ENCODE measurements at places on chromosomes 3 and 15.

GRCh38 chr15:48798319-48798718 is 12.6 kb downstream of the CEP152 start:
- no peak for DNase-seq

GRCh38 chr3:170044795-170045244 is 7.0 kb downstream of the GPR160 start:
- peak; percentile 72 for DNase-seq

DNA sequence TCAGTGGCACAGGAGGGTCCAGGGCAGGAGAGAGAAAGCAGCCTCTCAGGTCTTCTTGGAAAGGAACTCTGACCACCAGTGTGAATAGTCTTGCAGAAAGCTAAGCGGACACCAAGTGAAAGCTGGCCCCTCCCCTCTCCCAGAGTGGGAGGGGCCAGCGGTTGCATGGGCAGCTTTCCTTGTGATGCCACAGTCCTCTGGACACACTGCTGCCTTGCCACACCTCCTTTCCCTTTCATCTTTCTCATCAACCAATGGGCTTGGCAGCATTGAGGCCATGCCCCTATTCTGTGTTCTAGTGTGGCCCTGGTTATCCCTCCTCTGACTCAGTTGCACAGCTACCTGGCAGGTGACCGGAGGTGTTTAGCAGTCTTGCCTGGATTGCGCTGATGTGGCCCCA is 49.7 kb upstream of the GOLGA6B start:
- DNase-seq: no peak

GRCh38 chr3:134018850-134019249 is 10.9 kb downstream of the SLCO2A1 start:
- DNase-seq: no peak

- DNase-seq: no peak
Observed at GRCh38 chr3:94293793-94294195, 230.9 kb downstream of the NSUN3 start.

- DNase-seq: no peak
Observed at GRCh38 chr3:7760718-7761117, 740.9 kb upstream of the LMCD1 start.

- DNase-seq: no peak
Observed at GRCh38 chr3:7874116-7874515, 627.5 kb upstream of the LMCD1 start.

DNA sequence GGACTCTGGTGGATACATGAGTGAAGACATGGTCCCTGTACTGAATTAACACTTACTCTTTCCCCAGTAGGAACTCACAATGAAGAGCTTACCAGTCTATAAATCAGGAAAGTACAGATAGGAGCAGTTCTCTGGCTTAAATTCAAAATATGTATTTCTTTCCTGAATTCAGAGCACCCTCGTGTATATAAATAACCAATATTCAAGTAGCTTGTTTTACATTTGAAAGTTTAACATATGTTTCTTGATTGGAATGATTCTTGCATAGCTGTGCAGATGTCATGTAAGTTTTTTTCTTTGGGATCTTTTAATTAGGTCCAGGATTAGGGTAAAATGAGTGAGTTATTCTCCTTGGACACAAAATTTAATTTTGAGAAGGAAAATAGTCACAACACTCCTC is 14.8 kb upstream of the TMPRSS7 start:
- no peak for DNase-seq

DNA sequence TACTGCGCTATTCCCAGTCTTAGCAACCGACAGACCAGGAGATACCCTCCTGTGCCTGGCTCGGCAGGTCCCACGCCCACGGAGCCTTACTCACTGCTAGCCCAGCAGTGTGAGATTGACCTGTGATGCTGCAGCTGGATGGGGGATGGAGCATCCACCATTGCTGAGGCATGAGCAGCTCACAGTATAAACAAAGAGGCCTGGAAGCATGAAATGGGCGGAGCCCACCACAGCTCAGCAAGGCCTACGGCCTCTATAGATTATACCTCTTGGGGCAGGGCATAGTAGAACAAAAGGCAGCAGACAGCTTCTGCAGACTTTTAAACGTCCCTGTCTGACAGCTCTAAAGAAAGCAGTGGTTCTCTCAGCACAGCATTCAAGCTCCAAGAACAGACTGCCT is 160.3 kb downstream of the ANXA2 start:
- DNase-seq: no peak

GRCh38 chr3:127216415-127217261 is 23.7 kb downstream of the PRR23E start:
- DNase-seq: no peak

DNA sequence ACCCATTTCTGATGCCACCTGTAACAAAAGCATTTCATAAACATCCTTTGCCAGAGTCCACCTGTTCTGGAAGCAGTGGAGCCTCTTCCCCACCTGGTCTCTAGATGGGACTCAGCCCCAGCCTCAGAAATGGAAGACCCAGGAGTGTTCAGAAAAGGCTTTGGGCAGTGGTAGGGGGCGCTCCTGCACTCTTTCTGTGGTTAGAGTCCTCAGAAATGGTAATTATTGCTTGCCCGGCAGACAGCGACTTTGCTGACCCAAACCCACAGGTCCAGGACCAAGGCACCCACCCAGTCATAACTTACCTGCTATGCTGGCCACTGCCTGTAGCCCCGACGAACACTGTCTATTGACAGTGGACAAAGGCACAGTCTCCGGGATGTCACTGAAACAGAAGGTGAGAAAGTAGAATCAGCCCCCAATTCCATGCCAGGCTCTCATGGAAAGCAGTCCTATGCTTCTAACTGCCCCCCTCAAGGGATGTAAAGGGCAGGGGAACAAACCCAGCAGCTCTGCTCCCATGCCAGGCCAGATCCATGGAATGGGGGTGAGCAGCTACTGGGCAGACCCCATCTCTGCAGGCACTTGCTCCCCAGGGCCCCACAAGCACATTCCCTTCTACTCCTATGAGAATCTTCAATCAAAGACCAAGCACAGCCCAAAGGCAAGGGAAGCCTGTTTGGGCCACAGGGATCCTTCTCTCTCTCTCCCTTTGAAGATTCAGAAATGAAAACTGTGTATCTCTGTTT is 5.1 kb downstream of the ACAA1 start:
- DNase-seq: peak; percentile 47

DNA sequence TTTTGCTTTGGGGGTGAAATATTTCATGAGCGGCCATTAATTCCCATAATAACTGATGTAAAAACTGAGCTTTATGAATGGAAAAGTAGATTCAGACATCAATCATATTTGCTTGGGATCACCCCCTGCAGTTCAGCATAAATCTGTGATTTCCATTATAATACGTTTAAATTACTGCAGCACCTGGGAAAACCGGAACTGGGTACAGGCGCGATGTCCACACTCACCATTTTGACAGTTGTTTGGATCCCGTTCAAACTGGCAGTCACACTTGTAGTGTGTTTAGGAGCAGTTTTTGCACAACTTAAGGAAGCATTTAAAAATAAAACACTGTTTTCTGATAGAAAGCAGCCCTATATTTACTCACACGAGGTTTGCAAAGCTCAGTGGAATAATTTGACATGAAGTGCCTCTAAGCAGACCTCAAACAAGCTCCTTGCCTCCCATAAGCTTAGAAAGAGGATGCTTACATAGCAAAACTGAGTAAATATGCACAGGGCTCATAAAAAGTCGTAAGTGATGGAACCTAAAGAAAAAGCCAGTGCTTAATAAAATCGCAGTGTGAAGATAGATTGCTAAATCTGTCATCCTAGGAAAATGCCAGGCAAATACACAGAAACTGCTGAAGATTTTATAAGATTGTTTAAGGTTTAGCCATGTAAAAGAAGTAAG is 377.6 kb downstream of the PTPRG start:
- no peak for DNase-seq

- DNase-seq: no peak
Observed at GRCh38 chr15:28913171-28913765, 27.5 kb downstream of the APBA2 start.

GRCh38 chr3:189673535-189673934 is 42.3 kb downstream of the TP63 start:
- DNase-seq: no peak

GRCh38 chr15:79494384-79494909 is 62.3 kb downstream of the MINAR1 start:
- no peak for DNase-seq

GRCh38 chr15:52350423-52350822 is 54.8 kb upstream of the MYO5C start:
- no peak for DNase-seq

DNA sequence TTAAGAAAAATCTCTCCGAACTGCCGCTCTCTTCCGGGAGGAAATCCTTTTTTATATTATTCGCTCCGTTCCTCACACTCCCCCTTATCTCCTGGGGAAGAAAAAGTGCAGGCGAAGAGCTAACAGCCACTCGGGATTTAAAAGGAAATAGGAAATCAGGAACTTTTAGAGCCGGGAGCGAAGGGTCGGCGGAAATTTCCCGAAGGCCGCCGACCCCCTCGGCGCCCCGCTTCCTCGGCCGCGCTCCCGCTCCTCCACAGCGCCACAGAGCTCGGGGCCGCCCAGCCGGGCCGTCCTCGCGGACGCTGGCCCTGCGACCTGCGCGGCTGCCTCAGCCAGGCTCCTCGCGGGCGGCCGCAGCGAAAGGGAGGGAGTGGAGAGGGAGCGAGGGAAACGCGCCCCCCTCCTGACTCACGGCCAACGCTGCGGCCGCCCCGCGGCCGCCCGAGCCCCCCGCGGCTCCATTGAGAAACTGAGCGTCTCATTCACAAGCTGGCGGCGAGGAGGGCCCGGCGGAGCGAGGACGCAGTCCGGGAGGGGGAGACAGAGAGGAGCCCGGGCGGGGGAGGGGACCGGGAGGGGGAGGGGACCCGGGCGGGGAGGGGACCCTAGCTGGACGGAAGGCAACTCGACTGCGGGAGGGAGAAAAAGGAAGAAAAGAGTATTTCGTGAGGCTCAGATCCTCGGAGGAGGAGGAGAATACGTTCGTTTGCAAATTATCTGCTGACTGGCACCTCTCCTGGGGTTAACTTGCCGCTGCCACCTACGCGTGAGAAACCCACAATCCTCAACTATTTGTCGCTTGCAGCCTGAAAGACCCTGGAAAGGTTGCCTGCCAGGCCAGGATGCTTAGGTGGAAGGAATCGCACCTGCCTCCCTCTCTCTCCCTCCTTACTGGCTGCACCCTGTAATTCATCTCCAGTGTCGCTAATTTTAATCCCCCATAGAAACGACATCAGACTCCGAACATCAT is at the start of gene PTPN9:
TSS of gene PTPN9 (minus strand) at position 368 of the 973 bp plus-strand sequence. CDS start 539 bp downstream, outside the sequence.
- peak; percentile 79 for DNase-seq

DNA sequence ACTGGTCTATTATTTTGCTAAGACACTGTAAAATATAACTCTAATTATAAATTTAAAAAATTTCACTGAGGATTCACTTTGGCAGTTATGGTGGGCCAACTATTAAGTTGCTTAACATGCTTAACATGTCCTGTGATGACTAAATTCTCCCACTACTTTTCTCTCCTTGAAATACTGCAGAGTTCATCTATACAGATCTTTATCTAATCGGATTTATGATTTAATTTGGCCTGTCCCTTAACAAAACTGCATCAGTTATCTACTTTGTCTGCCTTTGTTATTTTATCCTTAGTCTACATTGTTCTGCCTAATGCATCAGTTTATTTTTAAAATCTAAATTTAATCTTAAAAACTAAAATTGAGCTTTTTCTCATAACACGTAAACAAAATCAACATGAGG is 26.4 kb downstream of the CD96 start:
- no peak for DNase-seq

GRCh38 chr3:177196456-177197040 is 734 bp downstream of the TBL1XR1 start:
- DNase-seq: no peak

GRCh38 chr15:29514926-29515325 is 245.3 kb upstream of the NSMCE3 start:
- DNase-seq: no peak

DNA sequence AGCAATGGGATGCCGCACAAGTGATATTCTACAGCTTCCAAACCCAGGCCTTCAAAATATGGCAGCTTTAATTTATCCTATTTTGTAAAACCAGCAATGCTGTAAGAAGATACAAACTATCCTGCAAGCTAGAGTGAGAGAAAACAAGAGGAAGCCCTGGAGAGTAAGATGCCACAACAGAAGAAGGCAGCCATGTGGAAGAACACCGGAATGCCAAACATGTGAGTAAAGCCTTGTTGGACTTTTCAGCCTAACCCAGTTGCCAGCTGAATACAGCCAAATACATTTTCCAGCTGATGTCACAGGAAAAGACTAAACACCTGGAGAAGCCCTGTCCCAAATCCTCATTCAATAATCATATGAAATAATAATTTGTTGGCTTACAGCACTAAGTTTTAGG is 1115.1 kb upstream of the CADM2 start:
- DNase-seq: no peak

GRCh38 chr3:42841332-42841731 is 32.1 kb downstream of the ACKR2 start:
- no peak for DNase-seq

DNA sequence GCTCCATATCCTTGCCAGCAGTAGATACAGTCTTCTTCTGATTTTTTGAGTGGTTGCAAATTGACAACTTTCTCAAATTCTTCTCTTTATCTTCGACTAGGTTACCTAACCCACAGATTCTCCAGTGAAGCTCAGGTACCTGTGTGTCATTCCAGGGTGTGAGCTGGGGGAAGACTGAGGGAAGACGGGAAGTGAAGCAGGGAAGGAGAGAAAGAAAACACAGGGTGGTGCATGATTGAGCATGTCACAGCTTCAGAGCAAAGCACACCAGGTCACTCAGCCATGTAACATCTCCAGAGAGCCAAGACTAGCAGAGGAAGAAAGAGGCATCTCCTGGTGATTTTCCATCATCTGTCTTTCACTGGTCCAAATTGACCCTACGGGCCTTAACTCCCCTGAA is 67.2 kb downstream of the LSM3 start:
- DNase-seq: no peak

DNA sequence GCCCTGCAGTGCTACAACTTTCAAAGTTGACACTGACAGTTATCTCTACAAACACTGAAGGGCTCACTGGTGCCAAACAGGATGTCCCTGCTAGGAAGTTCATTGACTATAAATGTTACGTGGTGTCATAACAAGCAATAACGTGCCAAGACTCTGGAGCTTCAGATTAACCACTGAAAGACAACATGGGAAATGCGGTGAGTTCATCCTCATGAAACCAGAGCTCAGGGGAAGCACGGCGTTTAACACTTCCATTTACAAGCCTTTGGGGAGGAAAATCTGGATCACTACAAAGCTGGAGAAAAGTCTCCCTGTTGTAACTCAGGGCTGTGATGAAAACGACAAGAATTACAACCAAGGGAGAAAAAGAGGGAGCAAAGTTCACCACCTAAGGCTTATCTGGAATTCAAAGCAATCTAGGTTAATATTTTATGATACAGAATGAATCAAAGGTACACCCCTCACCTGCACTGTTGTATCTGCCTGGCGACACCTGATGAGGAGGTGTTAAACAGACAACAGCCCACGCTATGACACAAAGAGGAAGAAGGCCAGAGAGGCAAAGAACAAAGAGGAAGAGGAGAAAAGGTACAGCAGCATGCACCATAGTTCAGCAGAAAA is 27.0 kb downstream of the SHQ1 start:
- peak; percentile 69 for DNase-seq

- DNase-seq: no peak
Observed at GRCh38 chr3:161644891-161645635, 148.5 kb downstream of the OTOL1 start.
